ENCODE measurements at places on chromosomes 12 and 14.

DNA sequence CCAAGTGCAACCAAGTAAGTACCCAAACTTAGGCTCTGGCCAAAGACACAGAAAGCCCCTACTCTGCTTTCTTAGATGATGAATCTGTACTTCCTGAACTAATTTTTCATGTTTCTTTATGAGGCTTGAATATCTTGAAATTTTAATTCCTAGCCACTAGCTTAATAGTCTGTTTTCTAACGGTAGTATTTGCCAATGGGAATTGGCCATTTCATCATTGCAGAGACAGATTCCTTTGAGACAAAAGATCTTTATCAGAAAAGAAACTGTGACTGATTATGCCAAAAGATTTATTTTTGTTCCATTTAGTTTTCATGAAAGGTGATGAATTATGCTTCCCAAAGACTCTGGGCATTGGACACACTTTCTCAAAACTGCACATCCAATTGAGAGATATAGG is 48.7 kb downstream of the DAD1 start:
- DNase-seq = no peak

DNA sequence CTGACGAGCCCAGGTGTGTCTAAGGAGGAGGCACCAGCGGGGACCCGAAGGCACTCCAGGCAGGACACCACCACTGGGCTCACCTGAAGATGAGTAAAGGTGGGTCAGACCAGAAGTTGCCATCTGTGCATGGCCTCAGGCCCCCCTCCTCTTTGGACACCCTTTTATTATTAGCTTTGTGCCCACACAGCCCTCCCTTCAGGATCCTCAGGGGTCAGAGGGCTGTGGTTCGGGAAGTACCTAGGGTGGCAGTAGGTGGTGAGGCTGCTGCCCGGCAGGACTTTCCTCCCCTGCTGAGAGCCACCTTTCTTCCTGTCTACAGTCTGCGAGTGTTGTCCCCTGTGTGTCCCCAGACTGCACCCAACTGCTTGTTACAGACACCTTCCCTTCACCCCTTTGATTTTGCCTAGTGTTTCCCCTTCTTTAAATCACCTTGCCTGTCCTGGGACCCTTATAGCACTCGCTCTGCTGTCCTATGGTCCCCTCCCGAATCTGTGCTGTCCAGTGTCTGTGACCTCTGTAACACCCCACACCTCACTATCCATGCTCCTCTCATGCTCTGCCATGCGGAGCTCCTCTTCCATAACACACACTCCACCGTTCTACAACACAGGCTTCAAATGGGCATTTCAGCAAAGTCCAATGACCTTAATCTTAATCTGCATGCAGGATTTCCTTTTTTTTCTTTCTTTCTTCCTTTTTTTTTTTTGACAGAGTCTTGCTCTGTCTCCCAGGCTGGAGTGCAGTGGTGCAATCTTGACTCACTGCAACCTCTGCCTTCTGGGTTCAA is 25.7 kb downstream of the SOAT2 start:
- DNase-seq = no peak

- peak; percentile 14 for DNase-seq
Measured at GRCh38 chr14:102180248-102180998, 40.7 kb downstream of the WDR20 start.

DNA sequence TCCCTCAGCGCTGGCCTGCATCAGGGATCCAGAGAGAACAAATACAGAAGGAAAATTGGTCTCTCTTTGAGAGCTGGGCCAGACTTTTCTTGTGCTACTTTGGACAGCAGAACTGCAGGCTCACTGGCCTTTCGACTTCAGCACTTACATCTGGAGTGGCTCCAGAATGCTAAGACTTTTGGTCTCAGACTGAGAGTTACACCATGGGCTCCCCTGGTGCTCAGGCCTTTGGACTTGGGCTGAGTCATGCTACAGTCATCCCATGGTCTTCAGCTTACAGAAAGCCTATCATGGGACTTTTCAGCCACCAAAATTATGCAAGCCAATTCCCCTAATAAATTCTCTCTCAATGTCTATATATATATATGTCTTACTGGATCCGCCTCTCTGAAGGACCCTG is 9.0 kb upstream of the CD163 start:
- DNase-seq = no peak

GRCh38 chr14:38290601-38291188 is 34.8 kb upstream of the CLEC14A start:
- DNase-seq = no peak
